ENCODE measurements at places on chromosomes 4 and X.
A peak's percentile ranks its signal among the peaks of the same experiment; 100 is the strongest.

DNA sequence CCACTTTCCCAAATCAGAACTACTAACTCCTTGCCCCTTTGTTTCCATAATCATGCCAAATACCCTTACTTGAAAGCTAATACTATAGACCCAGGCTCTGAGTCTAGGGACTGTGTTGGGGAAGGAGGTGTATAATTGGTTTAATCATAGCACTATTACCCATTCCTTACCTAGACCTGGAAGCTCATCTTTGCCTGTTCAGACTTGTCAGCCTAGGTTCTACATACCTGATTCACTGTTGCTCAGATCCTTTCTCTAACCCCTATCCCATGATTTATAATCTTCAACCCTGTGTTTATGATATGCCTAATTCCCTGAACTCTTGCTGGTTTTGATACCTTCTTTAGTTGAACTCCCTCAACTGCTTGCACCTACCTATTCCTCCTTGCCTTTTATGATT lies 123.1 kb upstream of the GRIA3 start:
- DNase-seq = no peak

GRCh38 chrX:11010476-11010875 lies 100.7 kb upstream of the HCCS start:
- no peak for DNase-seq

DNA sequence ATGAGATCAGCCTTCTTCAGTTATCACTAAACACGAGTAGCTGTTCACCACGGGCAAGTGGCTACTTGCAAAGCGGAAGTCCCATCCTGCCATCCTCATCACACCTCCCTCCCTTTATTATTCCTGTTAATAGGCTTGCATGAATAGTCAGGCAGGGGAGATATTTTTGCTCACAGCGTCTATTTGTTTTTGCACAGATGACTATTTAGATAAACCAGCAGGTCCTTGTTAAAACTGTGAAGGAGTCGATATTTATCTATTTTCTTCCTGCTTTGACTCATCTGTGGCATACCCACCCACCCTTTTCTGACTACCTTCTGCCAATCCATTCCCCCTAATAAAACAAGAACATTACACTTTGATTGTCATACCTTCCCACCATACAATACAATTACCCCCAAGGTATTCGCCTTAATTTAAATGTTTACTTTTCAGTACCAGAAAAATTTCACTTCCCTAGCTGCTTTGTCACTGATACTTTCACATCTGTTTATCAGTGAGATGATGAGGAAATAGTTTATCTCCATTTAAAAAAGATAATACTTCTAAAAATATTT lies 96.6 kb upstream of the BANK1 start:
- DNase-seq = no peak

GRCh38 chr4:102318526-102318925 lies 26.8 kb downstream of the SLC39A8 start:
- DNase-seq = no peak

- DNase-seq = no peak
Observed at GRCh38 chrX:2345562-2345961, 155.2 kb downstream of the DHRSX start.

DNA sequence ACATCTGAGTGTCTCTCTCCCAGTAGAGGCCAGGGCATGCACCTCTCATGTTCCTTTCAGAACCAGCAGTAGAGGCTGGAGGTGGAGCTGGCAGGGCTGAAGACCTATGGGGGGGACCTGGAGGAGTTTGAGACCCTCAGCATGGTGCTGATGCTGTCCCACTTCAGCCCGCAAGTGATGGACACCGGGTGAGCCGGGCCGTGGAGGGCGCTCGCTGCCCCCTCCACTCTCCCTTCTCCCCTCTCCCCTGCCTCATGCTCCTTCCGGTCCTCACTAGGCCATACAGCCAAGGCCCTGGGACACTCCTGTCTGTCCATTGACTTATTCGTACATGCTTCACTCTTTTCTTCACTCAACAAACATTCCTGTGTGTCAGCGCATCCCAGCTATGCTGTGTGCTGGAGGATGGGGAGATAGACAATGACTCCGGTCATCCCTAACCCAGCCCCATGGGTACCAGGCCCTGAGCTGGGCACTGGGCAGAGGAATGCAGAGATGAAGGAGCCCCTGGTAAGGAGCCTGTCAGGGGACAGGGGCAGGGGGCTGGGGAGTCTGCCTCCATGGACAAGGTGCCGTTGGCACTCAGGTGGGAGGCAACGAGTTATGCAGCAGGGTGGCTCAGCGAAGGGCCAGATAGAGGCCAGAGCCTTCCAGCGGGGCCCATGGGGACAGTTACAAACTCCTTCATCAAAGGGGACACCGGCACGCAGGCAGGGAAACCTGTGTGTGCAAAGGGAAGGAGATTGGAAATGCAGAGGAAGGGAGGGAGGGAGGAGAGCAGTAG lies 28.4 kb upstream of the WFS1 start:
- DNase-seq = no peak

DNA sequence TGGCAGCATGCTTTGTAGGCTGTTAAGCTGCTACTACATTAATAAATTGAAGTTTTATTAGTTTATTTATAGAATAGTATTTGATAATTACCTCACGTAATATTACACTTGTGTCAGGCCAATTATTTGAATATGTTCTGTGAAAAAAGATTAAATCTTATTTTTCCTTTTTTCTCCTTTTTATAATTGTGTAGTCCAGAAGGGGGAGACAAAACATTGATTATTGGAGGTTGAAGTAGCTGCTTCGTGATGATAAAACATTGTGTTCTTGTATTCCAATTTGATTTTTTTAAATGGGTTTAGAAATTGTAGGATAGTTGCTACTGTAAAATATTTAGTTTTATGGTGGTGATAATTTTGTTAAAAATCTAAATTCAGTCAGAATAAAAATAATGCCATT lies 85.7 kb downstream of the DIAPH2 start:
- peak; percentile 43 for DNase-seq

DNA sequence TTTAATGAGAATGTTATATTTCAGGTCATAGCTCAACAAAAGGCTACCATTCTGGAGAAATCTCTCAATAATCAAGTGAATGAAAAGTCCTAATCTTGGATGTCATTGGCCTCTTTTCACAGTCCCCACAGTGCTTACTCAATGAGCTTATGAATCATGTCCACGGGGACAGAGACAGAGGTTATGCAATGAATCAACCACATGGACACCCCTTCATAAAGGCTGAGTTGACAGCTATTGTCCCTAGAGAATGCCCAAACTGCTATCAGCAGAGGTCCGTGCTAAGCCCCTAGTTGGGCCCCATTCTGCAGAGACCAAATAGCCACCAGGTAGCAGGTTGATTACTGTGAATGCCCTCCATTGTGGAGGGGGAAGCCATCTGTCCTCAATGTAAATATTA lies 158.1 kb downstream of the LHFPL1 start:
- DNase-seq = no peak

DNA sequence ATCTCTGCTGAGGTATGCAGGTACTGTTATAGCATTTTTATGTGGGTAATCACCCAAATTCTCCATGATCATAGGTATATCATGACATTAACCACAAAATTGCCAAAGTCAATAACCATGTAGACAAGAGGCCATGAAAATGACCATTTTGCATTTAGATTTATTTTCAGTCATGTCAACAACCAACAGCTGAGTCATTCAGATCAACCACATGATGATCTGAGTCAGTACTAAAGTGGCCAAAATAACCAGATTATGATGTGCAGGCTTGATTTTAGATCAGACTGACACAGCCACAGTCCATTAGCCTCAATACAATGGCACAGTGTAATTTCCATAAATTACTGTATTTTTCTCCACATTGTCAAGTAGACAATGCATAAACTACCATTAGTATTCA lies 240.5 kb downstream of the GRIA3 start:
- DNase-seq = peak; percentile 7
